ENCODE measurements at places on chromosomes 12 and 14.

- DNase-seq, result no peak
Measured at GRCh38 chr14:75236901-75237419, 41.7 kb upstream of the FOS start.

DNA sequence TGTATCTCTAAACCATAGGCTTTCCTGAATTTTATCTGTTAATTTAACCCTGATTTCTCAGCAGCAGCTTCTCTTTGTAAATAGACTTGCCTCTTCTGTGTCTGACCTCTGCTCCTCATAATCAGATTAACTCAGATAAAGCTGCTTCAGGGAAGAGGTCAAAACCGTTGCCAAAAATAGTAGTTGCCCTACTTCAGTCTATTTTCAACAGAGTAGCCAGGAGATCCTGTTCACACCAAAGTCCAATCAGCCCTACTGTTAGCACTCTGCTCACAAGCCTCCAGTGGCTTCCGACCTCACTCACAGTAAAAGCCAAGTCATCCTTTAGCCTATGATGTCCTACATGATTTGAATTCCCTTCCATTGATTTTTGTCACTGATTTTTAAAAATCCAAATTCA, 258.4 kb downstream of the PPFIA2 start:
- DNase-seq, result no peak

- no peak for DNase-seq
Measured at GRCh38 chr14:101512376-101512695, 49.0 kb upstream of the DIO3 start.

- peak; percentile 61 for DNase-seq
Measured at GRCh38 chr12:68497702-68498101, 113.0 kb upstream of the RAP1B start.

DNA sequence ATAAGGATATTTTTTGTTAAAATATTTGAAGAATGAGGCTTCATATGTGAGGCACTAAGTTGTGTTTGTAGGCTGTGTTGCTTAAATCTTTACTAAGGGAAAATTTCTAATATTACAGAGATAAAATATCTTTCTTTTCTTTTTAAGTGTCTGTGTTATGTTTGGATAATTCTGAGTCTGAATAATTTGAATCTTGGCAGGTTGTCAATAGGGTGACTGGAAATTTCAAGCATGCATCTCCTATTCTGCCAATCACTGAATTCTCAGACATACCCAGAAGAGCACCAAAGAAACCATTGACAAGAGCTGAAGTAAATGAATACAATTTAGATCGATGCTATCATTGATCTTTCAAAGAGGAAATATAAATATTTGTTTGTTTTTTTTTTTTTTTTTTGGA, 29.4 kb downstream of the TMPO start:
- DNase-seq, result no peak

- DNase-seq, result no peak
Measured at GRCh38 chr12:3532931-3533702, 42.1 kb downstream of the PRMT8 start.

DNA sequence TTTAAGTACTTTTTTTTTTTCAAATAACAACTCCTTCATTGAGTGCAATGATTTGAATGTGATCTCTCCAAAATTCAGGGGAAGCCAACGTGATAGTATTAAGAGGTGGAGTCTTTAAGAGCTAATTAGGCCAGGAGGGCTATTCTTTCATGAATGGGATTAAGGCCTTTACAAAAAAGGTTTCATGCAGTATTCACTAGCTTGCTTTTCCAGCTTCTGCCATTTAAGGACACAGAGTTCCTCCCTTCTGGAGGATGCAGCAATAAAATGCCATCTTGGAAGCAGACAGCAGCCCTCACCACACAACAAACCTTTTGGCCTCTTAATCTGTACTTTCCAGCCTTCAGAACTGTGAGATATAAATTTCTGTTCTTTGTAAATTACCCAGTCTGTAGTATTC, 586.8 kb upstream of the LMO3 start:
- no peak for DNase-seq

DNA sequence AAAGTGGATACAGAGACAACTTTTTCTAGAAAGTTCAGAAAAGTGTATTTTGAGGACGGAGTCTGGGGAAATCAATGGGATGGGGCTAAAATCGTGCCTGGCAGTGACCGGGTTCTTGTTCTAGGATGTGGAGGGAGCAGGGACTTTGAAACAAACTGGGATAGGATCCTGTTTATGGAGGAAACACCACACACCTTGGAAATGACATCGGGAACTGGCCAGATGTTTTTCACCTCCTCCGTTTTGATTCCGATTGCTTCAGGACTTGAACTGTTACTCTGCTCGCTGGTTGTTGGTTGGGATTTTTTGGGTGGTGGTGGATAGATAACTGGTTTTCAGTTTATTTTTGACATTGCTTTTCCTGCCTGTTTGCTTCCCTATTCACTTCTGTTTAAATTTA, 506 bp downstream of the EMP1 start:
- no peak for DNase-seq

- DNase-seq, result no peak
Measured at GRCh38 chr12:51924551-51925319, 17.4 kb downstream of the ACVRL1 start.

GRCh38 chr14:102485693-102486512, 23.7 kb downstream of the ANKRD9 start:
- no peak for DNase-seq

DNA sequence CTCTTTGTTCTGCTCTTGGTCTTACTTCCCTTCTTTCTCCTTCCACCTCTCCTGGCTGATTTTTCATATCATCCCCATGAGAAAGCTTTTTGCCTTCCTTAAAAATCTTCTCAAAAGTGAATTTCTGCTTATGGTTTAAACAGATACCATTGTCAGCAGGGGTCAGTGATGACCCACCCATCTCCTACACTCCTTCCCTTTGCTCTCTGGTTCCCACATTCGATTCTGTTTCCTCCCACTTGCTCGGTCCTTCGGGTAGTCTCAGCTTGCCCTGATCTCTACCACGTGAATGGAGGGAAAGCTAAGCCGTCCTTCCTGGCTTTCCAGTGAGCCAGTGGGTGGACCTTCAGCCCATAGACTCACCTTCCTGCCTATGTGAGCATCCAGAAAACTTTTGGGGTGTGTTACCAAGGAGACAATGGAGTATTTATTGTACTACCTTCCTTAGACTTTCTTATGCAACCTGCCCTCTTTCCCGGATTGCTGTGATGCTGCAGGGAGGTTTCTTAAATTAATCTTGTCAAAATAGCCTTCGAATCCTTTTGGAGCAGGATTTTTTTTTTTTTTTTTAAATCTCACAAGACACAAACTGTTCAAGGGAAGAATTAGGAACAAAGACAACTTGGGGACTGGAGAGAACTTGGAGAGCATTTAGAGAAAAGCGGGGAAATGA, 306.3 kb downstream of the CACNA1C start:
- DNase-seq, result no peak

DNA sequence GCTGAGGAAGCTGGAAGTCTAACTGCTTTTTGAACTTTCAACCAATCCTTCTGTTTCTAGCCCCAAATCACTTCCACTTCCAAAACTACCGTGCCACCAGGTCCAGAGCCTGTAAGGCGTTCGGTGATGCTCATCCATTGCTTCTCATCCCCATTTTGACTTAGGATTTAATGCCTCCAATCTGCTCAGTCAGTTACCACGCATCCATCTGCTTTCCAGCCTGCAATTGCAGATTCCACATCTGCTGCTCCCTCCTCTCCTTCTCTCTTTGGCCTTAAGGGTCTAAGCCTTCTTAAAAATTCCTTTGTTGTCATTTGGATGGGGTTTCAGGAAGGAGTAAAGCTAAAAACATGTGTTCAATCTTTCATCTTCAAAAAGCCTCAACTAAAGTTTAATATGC, 74.7 kb downstream of the TUNAR start:
- DNase-seq, result no peak
